ENCODE measurements at places on chromosomes 2 and 18. TPM values are rescaled to one million over a fixed set of nuclear protein-coding genes. Genes with fewer than 3 reads are reported as not detected.

DNA sequence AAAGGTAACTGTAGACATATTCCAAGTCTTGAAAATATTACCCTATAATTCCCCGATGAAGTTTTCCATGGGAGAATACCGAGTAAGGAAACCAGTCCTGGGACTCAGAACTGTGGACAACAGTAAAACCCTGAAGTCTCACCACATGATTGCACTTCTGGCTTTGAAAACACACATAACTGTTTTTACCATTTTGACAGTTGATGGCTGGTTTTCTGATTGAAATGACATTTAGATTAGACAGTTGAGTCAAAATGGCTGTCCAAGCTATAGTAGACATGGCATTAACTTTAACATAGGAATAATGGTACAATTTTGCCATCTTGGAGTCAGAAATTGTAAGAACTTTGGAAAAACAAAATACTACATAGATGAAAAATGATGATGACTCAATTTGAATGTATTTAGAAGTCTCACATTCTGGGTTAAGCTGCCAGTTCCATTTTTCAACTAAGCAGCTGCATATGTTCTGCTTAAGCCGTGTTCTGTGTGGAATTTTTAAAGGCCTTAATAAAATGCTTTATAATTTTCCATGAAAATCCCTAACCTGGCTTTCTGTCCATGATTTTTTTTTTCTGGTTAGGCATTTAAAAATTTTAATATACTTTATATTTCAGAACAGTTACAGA is 38.3 kb upstream of the WIPF1 start:
- no peak for DNase-seq

The MEIS1 gene
- 3.5 TPM for polyA plus RNA-seq

- no peak for DNase-seq
Observed at GRCh38 chr2:213669657-213670056, 385.4 kb downstream of the SPAG16 start.

The IL36B gene
- not detected for polyA plus RNA-seq

The GALR1 gene
- polyA plus RNA-seq: 0.10 TPM

The PKDCC gene
- polyA plus RNA-seq: 4.1 TPM

The GULP1 gene
- polyA plus RNA-seq: 0.73 TPM

DNA sequence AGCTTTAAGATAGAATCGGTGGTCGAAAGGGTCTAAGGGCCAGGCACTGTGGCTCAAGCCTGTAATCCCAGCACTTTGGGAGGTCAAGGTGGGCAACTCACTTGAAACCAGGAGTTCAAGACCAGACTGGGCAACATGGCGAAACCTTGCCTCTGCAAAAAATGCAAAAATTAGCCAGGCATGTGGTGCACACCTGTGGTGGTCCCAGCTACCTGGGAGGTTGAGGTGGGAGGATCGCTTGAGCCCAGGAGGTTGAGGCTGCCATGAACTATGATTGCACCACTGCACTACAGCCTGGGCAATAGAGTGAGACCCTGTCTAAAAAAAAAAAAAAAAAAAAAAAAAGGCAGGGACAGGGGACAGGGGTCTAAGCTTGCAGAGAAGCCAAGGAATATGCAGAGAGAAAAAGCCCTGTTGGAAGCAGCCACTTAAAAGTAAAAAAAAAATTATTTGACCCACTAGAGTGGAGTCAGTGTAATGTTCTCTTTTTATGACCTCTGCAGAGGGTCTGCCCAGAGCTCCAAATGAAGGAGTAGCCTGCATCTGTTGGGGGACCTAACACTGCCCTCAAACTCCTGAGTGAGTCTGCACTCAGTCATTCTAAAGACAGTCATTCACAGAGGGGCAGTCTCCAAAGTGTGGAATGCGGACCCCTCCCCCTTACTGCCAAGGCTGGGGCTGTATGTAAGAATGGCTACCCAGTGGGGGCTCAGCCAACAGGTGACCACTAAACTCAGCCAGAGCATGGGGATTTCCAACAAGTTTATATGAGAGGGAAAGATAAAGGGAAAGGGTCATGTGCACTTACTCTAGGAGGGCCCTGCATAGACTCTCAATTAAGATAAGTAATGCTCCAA is 118.5 kb upstream of the CDCA7 start:
- no peak for DNase-seq

- no peak for DNase-seq
Observed at GRCh38 chr2:19688059-19688458, 213.7 kb downstream of the TTC32 start.

The CFAP65 gene
- 0.61 TPM for polyA plus RNA-seq

DNA sequence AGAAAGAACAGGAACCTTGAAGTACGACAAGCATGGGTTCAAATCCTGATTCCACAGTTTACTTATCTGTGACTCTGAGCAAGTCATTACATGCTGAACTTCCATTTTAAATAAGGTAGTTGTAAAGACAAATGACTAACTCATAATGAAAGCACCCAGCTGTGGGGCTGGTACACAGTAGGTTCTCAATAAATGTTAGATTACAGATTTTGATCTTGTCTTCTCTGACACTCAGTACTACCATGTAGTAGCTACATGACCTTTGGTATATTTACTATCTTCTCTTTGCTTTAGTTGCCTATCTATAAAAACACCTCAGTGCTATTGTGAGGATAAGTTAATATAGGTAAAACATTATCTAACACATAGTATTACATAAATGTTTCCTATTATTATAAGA is 3.2 kb downstream of the TRAK2 start:
- DNase-seq: no peak

DNA sequence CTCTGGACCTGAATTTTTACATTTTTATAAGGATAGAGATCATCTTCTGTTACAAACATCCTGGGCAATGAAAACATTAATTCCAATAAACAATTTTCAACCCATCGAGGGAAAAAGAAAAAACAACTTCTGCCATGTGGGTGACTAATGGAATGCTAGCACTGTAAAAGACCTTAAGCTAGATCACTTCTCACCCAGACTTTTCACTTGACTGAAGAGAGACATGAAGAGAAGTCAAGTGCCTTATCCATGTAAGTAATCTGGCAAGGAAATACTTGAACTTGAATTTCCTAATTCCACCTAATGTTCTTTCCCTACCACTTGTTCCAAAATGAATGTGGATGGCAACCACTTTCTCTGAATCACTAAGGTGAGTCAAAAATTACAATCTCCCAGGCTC is 98.3 kb upstream of the ACVR1C start:
- no peak for DNase-seq

- DNase-seq: no peak
Observed at GRCh38 chr18:26538524-26538923, 9.8 kb downstream of the KCTD1 start.

The SP9 gene
- 0.61 TPM for polyA plus RNA-seq

The IL1A gene
- polyA plus RNA-seq: not detected

DNA sequence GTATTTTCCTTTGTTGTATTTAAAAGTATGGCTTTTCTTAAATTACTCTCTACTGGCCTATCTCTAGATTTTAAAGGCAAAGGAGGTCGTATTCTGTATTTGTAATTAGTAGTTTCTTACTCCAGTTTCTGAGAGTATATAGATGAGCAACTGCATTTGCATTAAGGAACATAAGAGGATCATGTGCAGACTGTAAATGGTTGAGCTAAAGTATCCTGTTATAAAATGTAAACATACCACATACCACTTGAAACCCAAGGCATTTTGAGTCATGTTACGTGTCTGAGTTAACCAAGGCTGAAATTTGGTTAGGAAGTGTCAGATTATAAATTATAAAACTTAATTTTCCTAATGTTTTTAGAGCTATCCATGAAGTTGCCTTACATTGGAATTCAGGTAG is 76.3 kb downstream of the GPD2 start:
- no peak for DNase-seq

GRCh38 chr2:16750175-16750924 is 84.7 kb upstream of the CYRIA start:
- no peak for DNase-seq

DNA sequence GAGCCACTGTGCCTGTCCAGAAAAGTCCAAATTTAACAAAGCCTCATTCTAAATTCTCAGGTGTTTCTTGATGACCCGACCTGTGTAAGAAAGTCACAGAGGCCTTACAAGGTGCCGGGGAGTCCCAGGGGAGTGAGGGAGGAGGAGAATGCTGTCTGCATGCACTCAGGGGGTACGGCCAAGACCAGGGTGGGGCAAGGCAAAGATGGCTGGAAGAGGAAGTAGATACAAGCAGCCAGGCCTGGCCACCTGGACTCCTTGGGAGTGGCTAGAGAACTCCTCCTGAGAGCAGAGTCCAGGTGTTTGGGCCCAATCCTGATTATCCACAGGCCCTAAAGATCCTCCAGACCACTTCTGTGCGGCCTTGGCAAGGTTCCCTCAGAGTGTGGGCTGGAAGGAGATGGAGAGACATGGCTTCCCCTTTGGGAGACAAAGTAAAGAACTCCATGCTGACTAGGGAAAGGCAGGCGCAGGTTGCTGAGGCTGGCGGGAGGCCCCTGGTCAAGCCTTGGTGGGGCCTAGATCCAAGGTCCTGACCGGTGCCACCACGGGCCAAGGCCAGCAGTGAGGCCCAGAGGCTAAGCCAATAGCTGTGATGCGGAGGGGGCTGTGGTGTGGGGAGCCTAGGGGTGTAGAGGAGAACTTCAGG is 74.7 kb downstream of the COPS8 start:
- DNase-seq: no peak

DNA sequence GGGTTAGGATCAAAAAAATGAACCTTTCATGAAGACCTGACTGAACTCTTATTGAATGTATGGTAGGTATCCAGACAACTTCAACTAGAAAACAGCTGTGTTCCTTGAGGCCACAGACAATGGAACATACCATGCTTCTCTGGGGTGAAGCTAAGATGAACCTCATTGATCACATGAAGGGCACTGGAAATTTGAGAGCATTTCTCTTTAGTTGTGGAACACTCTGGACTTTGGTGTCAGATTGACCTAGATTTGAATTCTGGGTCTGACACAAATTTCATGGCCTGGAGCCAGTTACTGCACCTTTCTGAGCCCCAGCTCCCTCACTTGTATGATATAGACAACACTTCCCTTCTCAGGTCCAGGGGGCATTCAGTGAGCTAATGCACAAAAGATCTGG is 411.2 kb upstream of the ID2 start:
- no peak for DNase-seq

The PROC gene
- polyA plus RNA-seq: 0.59 TPM

The GAREM2 gene
- 14.9 TPM for polyA plus RNA-seq

DNA sequence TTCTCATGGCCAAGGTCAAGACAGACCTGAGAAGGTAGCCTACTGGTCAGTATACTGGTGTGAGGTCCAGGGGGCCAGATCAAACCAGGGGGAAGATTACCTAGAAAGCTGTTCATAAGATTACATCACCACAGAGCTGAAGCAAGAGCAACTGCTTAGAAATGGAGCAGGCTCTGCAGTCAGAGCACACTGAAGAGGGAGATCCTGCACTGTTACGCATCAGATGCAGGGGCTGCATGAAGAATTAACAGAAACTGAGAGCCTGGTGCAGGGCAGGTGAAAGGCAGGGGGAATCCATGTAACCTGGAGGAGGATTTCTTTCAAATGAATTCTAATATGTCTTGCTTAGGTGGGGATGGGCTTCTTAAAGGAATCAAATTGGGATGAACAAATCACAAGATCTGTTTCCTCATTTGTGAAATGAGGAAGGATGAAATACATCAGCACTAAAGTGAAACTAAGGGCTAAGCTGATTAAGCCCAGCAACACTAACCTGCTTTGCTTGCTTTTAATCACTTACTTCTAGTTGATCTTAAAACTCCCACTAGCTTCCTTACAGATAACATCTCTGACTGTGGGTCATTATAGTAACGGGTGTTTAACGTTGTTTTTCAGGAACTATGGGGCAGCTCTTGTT is 74.3 kb upstream of the ADAM23 start:
- peak; percentile 7 for DNase-seq

- DNase-seq: no peak
Observed at GRCh38 chr2:30803281-30803680, 4.0 kb downstream of the CAPN13 start.

GRCh38 chr18:56475250-56475649 is 163.1 kb downstream of the TXNL1 start:
- DNase-seq: no peak

- peak; percentile 91 for DNase-seq
Observed at GRCh38 chr2:26849056-26849999, 1.4 kb downstream of the DPYSL5 start.

DNA sequence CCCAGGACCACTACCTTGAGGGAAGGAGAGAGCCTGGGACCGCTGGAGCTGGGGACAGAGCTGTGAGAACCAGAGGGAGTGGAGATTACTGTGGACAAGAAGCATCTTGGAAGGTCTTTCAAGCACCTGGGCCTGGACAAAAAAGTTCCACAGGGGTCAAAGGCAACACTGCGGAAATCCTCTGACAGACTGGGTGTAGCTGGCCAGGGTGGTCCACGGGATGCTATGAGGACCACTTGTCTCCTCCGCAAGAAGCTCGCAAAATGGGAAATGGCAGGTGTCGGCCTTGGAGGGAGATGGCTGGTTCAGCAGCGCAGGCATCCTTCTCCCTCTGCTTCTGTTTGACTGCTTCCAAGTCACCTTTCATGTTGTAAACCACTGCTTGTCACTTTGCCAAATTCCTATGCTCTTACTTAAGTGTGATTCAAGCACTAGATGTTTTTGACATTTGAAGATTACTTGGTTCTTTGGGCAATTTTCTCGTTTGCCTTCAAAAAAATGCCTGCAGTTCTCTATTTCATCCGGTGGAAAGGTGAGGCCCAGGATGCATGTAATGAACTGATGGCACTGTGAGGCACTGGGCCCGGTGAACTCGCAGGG is 27.7 kb downstream of the KLHL29 start:
- DNase-seq: no peak

DNA sequence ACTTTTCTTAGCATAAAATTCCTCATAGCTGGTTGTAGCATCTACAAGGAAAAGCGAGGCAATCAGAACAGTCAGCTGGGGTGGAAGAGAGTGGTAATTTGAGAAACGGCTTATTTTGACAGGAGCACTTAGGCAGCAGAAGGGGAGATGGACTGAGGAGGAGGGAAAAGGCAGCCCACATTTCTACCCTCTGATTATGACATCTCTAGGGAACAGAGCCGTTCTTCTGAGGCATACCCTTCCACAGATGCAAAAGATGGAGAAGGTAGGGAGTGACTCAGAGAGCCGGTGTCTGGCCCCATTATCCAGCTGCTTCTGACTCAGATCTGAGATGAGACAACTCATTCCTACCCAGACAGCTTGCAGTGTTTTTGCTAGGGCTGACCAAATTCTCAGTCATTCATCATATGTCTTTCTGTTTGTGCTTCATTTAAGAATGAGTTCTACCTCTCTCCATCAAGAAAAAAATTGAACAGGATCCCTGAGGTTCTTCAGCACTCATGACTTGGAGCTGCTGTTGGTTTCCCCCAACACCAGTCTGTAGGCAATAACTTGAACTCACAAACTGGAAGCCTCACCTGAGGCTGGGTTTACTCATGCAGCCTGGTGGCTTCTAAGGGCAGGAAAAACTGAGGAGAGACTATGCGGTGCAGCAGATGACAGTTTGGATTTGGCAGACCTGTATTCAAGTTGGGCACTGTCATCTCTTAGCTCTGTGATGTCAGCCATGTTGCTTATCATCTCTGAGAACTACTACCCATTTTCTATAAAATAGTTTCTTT is 15.9 kb upstream of the SEC11C start:
- DNase-seq: no peak

The PCARE gene
- polyA plus RNA-seq: not detected

GRCh38 chr18:38305961-38306360 is 740.4 kb upstream of the CELF4 start:
- no peak for DNase-seq
